ENCODE measurements at places on chromosomes 6 and 20. TPM values are rescaled to one million over a fixed set of nuclear protein-coding genes. Genes with fewer than 3 reads are reported as not detected.

Gene SLC17A2
- total RNA-seq, result not detected

Gene SCRT2
- 0.92 TPM for total RNA-seq

Gene PRRT1
- 0.69 TPM for total RNA-seq

Gene BPIFB2
- not detected for total RNA-seq

Gene MPIG6B
- not detected for total RNA-seq

Gene HAO1
- total RNA-seq, result not detected

Gene OSTM1
- total RNA-seq, result 59.1 TPM

Gene CGA
- total RNA-seq, result not detected

Gene LY6G5C
- 2.5 TPM for total RNA-seq

Gene BRD2
- total RNA-seq, result 87.0 TPM

Gene GRIK2
- total RNA-seq, result 139 TPM

Gene TUBB2B
- total RNA-seq, result 2,535 TPM

Gene CLDN20
- not detected for total RNA-seq

Gene MATN4
- total RNA-seq, result 4.8 TPM

Gene CRISP2
- 1.6 TPM for total RNA-seq

Gene USP49
- total RNA-seq, result 15.5 TPM

Gene XKR7
- total RNA-seq, result 10.1 TPM

Gene DHX16
- 21.7 TPM for total RNA-seq

Gene KCNS1
- 3.0 TPM for total RNA-seq

Gene TEAD3
- total RNA-seq, result 0.23 TPM

Gene BCAS1
- total RNA-seq, result 11.8 TPM

Gene SLA2
- not detected for total RNA-seq

Gene MYLK4
- total RNA-seq, result 1.2 TPM

Gene SSTR4
- 2.1 TPM for total RNA-seq

Gene TSBP1
- not detected for total RNA-seq

Gene LCA5
- total RNA-seq, result 20.5 TPM

Gene HMGCLL1
- 62.5 TPM for total RNA-seq

Gene PRSS35
- total RNA-seq, result 3.7 TPM

Gene BTN1A1
- not detected for total RNA-seq

Gene PDE7B
- total RNA-seq, result 27.5 TPM

All from diencephalon (tissue), 1 donor.